ENCODE measurements at places on chromosomes 1 and 21.
A peak's percentile ranks its signal among the peaks of the same experiment; 100 is the strongest.

- no peak for DNase-seq
These were observed 108.5 kb upstream of the SERTAD4 start for GRCh38 chr1:210123924-210124589.

DNA sequence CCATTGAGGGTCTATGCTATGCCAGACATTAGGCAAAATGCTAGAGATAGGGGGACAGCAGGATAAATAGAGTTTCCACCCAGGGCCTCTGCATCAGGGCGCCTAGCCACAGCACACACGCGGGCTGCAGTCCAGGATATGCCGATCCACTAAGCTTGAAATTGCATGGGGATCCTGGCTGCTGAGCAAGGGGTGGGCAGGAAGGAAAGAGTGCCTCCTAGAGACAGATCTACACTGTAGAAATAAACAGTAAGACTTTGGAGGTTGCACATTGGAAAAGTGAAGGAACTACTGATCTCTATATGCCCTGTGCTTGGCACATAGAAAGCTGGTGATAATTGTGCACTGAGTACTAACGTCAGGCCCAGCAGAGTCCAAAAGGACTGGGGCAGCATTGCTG, 411.1 kb downstream of the PRDM2 start:
- no peak for DNase-seq

DNA sequence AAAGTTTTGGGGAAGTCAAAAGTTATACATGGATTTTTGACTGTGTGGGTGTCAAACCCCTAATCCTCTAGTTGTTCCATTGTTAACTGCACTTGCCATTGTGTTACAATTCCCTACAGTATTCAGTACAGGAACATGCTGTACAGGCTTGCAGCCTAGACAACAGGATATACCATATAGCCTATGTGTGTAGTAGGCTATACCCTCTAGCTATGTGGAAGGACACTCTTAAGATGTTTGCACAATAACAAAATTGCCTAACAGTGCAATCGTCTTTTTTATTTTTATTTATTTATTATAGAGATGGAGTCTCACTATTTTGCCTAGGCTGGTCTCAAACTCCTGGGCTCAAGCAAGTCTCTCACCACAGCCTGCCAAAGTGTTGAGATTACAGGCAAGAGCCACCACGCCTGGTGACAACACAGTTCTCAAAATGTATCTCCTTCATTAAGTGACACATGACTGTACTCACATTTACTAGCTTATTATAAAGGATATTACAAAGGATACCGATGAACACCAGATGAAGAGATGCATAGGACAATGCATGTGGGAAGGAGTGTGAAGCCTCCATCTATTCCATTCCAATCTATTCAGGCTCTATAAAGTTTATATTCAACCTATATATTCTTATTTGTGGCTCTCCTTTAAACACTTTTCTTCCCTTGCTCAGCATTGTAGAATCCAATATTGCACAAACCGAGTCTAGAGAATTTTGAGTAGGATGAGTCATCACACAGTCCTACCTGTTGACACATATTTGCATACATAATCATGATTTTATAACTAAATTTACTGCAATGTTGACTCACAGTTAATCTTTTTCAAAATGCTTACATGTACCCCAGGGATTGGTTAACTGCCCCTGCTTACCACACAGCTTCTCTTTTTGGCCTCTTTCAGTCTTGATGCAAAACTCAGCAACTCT, 28.4 kb upstream of the CEP350 start:
- no peak for DNase-seq

DNA sequence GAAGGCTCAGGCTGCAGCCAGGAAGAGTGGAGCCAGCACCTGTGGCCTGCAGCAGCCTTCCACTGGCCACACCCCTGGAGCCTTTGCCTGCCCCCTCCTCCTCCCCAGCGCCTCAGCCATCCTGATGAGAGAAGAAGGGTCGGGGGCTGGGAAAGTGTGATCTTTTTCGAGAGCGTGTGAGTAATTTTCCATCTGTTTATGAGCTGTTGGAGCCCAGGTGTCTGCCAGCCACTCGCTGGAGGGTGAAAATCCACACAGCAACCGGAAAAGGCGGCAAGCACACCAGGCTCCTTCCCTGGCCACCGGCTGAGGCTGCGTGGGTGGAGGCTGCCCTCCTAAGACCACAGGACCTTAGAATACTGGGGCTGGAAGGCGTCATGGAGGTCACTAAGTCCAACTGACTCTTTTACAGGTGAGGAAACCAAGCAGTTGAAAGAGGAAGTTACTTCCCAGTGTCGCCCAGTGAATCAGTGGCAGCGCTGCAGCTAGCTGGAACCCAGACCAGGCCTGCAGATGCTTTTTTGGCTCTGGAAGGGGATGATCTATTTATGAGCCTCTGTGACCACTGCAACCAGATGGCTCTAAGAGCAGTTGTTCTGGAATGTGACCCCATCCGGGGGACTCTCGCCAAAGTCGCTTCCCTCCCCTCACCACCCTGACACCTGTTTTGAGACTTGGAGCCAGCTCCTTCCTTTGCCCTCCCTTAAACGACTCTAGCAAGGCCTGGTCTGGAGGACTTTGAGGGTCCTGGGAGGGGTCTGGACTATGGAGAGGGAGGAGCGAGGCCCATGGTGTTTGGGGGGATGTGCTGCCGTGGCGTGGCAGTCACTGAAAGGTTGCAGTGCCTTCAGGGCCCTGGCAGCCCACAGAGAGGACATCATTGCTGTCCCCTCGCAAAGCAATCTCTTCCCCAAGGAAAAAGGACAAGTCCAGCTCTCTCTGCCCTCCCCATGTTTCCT, 54.5 kb downstream of the LGR6 start:
- DNase-seq = peak; percentile 44

GRCh38 chr1:38191461-38191860, 144.9 kb upstream of the POU3F1 start:
- no peak for DNase-seq

GRCh38 chr1:186481303-186481888, 20.5 kb upstream of the PDC start:
- DNase-seq = no peak

DNA sequence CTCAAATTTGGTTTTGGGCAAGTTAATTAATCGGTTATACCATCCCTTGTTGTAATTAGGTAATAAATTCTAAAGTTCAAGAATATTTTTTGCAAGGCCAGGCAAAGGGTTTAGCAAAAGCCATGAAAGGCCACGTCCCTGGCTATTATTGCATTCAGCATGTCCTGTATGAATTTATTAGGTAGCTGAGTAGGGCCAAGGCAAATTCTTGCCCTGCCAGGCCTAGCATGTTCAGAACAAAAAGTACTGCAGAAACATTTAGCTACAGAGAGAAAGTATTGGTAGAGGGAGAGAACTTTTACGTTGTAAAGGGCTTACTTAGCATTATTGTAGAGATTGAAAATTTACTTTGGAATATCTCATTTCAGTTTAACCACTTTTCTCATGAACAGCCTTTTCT, 94.4 kb downstream of the PATJ start:
- no peak for DNase-seq

DNA sequence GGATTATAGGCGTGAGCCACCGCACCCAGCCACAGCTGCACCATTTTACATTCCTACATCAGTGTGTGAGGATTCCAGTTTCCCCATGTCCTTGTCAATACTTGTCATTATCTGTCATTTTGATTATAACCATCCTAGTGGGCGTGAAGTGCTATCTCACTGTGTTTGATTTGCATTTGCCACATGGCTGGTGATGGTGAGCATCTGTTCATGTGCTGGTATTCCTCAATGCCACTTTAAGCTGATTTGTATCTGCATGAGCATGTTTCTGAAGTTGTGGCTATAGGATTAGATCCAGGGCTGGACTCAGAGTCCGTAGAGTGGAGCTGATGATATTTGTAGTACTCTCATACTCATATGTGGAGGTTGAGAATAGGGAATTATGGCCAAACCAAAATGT, 36.6 kb downstream of the SRRM1 start:
- no peak for DNase-seq

DNA sequence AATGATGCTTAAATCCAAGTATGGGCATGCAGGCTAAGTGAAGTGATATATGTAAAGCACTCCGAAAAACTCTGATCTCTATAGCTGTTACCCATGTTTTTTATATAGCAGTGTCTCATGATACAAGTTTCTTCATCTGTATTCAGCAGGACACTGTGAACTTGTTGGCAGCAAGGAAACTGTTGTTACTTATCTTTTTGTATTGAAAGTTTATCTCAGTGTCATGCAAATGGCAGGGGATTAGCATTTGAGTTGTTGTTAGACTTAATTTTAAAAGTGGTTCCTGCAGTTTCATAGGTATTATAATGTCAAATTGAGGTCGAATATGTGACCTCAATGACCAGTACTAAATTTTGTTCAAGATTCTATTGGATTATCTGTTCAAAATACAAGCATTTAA, 47.9 kb downstream of the NCAM2 start:
- DNase-seq = no peak

All from femur (tissue), 1 donor.